ENCODE measurements at places on chromosomes 3 and 15. TPM values are rescaled to one million over a fixed set of nuclear protein-coding genes. Genes with fewer than 3 reads are reported as not detected.
A peak's percentile ranks its signal among the peaks of the same experiment; 100 is the strongest.

The ACTC1 gene
- total RNA-seq = 13,225 TPM

The MAGEL2 gene
- not detected for total RNA-seq

The AP2M1 gene
- 336 TPM for total RNA-seq

The SH2D7 gene
- total RNA-seq = not detected

The CHRNA7 gene
- 0.60 TPM for total RNA-seq

DNA sequence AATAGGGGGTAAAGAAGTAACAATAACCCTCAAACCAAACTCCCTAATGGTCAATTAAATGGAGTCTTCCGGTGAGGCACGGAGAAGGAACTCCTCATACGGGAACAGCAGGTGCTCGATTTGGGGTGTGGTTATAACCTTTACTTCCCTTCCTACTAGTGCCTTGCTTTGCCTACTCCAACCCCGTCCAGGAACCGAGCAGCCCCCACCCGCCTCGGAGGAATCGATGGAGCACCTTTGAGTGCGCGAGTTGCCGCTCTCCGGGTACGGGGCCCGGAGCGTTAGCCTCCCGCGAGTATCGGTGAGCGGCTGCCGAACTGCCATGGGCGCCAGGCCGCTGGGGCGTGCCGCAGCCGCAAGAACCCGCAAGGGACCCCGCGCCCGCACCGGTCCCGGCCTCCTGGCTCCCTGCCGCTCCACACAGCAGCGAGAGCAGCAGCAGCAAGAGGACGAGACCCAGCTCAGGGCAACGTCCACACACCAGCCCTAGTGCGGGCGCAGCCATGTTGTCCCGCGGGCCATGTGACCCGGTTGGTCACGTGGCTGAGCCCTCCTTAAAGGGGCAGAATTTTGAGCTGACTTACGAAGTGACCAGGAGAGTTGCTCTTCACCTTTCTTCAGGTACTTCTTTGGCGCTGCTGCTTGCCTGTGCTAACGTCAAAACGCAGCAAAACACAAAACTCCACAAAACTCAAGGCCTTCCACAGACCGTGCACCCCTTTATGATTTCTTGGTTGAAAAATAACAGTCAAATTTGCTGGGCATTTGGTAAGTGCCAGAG lies at the start of gene SUMF1:
SUMF1 (minus strand) TSS at position 529 of the 781 bp plus-strand sequence; CDS start at position 505, 24 bp downstream.
- H3K36me3 ChIP-seq = no peaks in the 10 kb centered on the region
- H3K4me1 ChIP-seq = peaks cover 24% of the 10 kb centered on the region
- peak; percentile 77 for DNase-seq
- H3K4me3 ChIP-seq = peak within 1 kb of the TSS; percentile 98
- H3K27me3 ChIP-seq = no peaks in the 10 kb centered on the region
- H3K27ac ChIP-seq = peak within 1 kb of the TSS; percentile 91

DNA sequence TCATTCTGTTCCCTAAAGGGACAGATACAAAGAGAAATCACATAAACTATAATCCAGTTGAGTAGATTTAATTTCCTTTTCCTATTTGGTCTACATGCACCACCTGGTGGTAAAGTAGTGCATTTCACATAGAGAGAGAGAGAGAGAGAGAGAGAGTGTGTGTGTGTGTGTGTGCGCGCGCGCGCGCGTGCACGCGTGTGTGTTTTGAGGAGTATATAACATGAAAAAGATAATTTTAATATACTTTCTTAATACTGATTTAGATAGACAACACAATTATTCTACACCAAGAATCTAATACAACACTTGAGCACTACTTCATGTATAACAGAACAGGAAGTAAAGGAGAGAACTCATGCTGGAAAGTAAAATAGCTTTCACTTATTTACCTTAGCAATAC lies 1.1 kb upstream of the FGF7 start:
- H3K27ac ChIP-seq = peak overlapping the region; percentile 81
- no peaks in the 10 kb centered on the region for H3K27me3 ChIP-seq
- H3K4me3 ChIP-seq = peak overlapping the region; percentile 67
- peaks cover 10% of the 10 kb centered on the region for H3K4me1 ChIP-seq
- no peaks in the 10 kb centered on the region for H3K36me3 ChIP-seq

DNA sequence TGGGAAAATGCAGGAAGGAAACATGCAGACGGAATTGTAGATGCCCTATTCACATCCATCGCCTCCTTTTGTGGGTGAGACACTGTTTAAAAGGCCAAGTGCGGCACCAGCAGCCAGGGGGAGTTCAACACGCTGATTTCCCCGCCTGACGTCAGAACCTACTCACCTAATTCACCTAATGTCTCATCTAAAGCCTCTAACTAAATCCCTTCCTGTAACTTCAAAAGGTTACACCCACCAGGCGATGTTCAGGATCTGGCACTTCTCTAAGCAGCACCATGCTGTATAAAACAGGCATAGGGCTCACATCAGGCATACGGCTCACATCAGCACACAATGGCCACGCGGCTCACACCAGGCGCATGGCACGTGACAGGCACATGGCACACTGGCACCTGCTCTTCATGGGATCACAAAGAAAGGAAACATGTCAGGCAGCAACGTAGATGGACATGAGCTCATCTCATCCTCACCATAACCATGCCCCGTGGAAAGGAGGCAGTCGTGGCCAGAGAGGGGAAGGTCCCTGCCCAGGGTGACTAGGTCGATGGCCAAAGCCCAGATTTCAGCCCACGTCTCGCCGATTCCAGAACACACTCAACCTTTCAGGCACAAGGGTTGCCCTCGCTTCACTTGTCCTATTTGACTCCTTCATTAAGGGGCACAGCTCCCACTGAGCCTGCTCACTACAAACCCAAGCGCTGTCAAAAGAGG lies 21.7 kb downstream of the XXYLT1 start:
- H3K4me3 ChIP-seq = no peak overlapping the region
- no peaks in the 10 kb centered on the region for H3K27me3 ChIP-seq
- H3K4me1 ChIP-seq = peaks cover 17% of the 10 kb centered on the region
- no peaks in the 10 kb centered on the region for H3K36me3 ChIP-seq

DNA sequence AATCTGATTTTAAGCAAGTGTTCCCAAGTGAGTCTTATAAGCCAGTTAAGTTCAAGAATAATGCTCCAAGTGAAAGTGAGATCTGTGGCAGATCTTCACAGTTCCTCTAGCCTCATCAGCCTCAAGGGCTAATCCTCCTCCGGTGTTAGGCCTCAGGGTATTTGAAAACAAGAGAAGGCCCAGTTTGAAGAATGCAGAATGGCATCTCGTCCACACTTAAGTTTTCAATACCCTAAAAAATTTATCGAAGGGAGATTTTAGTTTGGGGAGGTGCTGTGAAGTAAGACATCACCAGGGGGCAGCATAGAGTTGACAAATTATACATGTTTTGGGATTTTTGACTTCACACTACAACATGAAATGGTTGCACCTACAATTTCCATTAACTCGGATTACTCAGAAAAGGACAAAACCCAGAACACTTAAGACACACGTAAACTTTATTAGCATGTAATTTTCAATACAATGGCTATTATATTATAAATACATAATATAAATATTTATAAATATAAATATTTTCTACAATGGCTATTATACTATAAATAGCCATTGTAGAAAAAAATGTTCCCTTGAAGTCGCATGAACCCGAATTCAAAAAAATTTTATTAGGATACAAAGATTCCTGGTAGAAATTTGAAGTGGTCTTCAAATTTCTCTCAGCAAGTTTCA lies 2.3 kb upstream of the TMEM266 start:
- no peaks in the 10 kb centered on the region for H3K36me3 ChIP-seq
- peaks cover 18% of the 10 kb centered on the region for H3K4me1 ChIP-seq

- no peak overlapping the region for H3K27ac ChIP-seq
- no peaks in the 10 kb centered on the region for H3K27me3 ChIP-seq
- no peak overlapping the region for H3K4me3 ChIP-seq
- H3K4me1 ChIP-seq = no peaks in the 10 kb centered on the region
- H3K36me3 ChIP-seq = no peaks in the 10 kb centered on the region
These were observed 191.4 kb upstream of the EIF1B start for GRCh38 chr3:40118091-40118490.

- no peak overlapping the region for H3K27ac ChIP-seq
- H3K4me3 ChIP-seq = no peak overlapping the region
- no peak for DNase-seq
- H3K36me3 ChIP-seq = no peaks in the 10 kb centered on the region
- H3K4me1 ChIP-seq = no peaks in the 10 kb centered on the region
- no peaks in the 10 kb centered on the region for H3K27me3 ChIP-seq
These were observed 24.6 kb upstream of the NECTIN3 start for GRCh38 chr3:111047042-111047441.

DNA sequence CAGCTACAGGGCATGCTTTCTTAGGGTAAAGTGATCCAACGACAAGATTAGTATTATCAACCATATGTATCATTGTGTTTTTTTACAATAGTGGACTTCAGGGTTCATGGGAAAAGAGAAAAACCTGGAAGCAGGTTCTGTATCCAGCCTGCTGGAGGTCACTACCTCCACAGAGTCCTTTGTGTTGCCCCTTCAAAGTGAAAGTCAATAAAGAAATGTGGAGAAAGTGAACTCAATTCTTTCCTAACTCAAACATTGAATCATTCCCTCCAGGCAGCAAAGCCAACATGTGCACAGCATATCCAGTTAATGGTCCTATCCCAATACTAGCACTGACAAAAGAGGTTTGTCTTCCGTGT lies 45.4 kb downstream of the FGF7 start:
- no peaks in the 10 kb centered on the region for H3K36me3 ChIP-seq
- no peaks in the 10 kb centered on the region for H3K27me3 ChIP-seq
- peaks cover 41% of the 10 kb centered on the region for H3K4me1 ChIP-seq
- no peak overlapping the region for H3K4me3 ChIP-seq
- peak overlapping the region; percentile 21 for H3K27ac ChIP-seq
